ENCODE measurements at places on chromosomes 7 and 10.

DNA sequence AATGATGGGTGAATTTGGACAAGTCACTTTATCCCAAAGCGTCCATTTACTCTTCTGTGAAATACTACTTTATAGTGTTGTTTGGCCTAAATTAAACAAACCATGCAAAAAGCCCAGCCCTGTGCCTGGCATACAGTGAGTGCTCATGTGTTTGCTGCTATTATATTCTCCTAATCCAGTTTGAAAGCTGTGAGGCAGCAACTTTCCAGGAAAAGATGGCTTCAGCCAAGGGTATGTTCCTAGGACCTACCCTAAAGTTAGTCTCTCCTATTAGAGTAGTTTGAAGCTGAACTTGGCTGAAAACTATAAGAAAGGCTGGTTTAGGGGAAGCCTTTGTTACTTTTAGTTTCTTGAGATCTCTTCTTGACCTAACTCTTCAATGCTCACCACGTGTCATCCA lies 19.9 kb downstream of the ACSL5 start:
- DNase-seq: no peak

DNA sequence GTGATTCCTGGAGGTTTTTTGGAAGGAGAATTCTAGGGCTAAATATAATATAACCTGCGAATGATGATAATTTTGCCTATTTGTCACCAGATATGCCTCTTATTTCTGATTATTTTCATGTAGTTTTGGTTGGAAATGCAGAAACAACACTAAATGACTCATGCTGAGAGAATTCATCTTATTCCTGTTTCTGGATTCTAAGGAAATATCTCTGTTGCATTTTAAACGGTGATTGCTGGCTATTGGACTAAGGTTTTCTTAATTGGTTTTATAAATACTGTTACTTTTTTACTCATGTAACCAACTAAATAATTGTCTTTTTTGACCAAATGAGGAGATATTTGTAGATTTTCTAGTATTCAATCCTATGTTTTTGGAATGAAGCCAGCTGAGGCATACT lies 204.9 kb upstream of the NPSR1 start:
- DNase-seq: no peak

DNA sequence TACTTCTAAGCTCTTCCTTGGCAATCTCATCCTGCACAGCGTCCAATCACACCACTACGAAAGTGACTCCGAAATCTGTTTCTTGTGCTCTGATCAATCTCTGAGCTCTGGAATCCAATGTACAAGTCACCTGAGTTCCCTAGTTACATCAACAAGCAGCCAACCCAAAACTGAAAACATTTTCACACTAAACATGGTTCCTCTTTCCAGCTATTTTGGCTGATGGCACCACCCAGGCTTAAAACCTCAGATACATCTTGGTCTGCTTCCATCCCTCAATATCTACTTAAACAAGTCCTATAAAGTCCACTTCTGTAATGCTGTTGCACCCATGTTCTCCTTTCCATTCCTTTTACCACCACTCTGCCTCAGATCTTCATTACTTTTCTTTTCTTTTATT lies 3.6 kb downstream of the BLOC1S2 start:
- no peak for DNase-seq

DNA sequence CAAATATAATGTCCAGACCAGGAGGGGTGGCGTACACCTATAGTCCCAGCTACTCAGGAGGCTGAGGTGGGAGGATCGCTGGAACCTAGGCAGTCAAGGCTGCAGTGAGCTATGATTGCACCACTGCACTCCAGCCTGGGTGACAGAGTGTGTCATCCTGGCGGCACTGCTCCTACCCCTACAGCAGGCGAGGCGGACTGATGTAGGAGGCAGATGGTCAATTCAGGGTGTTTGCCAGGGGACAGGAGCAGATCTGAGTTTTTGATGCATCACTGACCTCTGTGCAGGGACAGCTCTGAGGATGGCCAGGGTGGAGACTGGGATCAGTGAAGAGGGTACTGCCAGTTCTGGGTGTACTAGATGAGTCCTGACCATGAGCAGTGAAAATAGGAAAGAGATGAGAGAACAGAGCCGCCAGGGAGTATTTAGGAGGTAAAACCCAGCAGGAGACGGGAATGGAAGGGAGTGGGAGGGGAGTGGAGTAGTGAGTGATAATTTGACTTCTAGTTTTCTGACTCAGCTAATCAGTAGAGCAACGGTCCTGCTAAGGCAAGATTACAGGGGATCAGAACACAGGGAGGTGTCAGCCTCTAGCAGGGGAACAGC lies 75.3 kb downstream of the HIP1 start:
- DNase-seq: no peak

GRCh38 chr10:86317949-86318725 lies 48.5 kb downstream of the GRID1 start:
- no peak for DNase-seq

- no peak for DNase-seq
Observed at GRCh38 chr7:91127959-91128358, 136.3 kb upstream of the FZD1 start.

DNA sequence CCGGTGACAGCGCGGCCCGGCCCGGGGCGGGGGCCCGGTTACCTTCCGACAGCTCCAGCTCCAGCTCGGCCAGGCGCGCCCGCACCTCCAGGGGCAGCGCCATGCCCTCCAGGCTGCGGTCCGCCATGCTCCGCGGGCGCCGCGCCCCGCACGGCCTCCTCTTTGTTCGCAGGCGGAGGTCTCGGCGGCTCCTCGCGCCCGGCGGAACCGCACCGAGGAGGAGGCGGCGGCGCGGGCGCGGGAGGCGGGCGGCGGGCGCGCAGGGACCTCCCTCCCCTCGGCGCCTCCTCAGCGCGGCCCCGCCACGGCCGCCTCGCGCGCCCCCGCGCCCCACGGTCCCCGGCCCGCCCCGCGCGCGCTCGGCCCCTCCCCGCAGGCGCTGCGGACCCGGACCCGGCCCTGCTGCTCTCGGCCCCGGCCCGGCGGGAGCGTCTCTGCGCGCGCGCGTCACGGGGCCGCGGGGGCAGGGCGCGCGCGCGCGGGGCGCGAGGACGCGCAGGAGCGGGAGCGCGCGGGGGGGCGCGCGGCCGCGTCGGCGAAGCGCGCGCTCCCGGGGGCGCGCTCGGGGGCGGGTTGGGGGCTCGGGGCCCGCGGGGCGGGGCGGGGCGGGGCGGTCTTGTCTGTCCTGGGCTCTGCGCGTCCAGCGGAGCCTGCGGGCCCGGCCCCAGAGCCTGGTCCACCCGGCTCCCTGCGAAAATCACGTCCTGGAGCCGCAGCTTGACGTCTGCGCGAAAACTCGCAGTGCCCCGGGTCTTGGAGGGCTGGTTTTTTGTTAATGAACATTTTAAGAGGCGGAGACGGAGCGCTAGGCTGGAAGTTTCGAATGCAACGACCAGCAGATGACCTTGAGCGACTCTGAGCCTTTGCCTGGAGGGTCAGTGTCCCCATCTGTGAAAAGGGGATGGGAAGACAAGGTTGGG lies at the start of gene DIP2C:
DIP2C (minus strand) TSS at position 217 of the 920 bp plus-strand sequence; CDS start at position 127, 90 bp downstream.
- no peak for DNase-seq

DNA sequence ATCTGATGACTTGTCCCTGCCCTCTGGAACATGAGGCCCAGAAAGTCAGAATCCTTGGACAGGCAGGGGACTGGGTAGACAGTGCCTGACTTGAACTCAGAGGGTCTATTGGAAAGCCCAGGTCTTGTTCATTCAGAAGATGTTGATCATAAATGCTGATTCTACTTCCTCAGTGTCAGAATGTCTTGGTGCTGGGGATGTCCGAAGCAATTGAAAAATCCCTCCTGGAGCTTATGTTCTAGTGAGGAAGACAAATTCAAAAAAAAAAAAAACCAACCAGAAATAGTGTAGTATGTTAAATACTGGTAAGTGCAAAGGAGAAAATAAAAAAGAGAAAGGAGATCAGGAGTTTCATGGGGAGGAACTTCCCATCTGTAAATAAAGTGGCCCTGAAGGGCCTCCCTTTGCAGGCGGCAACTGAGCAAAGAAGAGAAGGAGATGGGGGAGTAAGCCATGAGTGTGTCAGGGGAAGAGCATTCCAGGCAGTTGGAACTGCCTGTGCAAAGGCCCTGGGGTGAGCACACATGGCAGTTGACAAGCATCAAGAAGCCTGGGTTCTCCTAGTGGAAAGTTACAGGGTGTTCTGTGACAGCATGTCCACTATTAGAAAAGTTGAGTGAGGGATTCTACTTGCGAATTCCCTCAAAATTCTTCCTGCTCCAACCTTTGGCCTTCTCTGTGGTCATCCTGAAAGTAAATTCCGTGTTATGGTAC lies 30.7 kb downstream of the TSPAN15 start:
- no peak for DNase-seq

- DNase-seq: no peak
Observed at GRCh38 chr7:151383638-151384351, 26.0 kb downstream of the WDR86 start.

- DNase-seq: no peak
Observed at GRCh38 chr7:123204206-123204835, 4.6 kb upstream of the SLC13A1 start.

GRCh38 chr10:118827053-118827452 lies 72.3 kb upstream of the CACUL1 start:
- DNase-seq: no peak

DNA sequence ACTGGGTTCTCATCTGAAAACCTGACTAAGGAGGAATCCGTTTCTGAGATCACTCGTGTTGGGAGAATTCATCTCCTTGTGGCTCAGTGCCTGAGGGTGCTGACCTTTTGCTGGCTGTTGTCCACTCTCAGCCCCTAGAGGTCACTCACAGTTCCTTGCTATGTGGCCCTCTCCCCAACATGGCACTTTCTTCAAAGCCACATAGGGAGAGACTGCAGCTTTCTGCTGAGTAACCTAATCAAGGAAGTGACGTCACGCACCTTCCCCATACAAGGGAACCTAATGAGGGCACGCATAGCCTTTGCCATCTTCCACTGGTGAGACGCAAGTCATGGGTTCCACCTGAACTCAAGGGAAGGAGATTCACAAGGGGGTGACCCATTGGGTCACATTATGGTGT lies 23.2 kb downstream of the STEAP1B start:
- DNase-seq: no peak

DNA sequence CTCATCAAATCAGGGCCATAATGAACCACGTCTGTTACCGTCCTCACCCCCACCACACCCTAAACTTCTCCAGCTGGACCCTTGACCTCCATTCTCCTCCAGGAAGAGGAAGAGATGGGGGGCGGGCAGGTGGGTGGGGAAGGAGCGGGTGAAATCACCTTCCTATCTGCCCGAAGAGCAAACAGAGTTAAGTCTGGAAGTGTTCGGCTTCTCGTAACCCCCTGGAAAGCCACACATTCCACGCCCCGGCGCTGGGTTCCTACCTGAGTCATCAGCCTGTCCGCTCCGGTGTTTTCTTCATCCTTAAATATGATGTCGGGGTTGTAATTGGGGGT lies 736 bp downstream of the SHH start:
- DNase-seq: no peak

DNA sequence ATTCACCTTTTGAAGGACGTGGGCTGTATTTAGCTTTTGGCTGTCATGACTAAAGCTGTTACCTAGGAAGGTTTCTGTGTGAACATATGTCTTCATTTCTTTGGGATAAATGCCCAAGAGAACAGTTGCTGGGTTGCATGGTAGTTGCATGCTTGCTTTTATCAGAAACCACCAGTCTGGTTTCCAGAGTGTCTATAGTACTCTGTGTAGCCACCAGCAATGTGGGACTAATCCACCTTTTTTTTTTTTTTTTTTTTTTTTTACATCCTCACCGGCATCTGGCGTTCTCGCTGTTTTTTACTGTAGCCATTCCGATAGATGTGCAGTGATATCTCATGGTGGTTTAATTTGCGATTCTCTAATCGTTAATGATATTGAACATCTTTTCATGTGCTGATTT lies 297.8 kb downstream of the SDK1 start:
- DNase-seq: no peak

DNA sequence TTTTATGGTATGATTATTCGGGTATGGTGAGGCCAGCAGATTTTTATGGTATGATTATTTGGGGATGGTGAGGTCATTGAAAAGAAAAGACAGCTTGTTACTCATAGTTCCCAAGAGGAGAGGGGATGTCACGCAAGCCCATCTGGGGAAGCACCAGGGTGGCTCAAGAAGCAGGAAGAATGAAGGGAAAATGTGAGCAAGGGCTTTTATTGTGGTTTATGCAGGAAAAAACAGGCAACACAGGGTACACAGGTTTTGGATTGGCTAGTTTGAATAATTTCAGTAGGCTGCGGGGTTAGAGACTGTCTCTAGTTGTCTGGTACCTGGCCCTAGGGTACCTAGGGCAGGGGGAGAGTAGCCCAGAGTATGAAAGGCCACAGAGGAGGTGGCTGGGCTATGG lies 26.8 kb upstream of the DGKI start:
- DNase-seq: no peak

DNA sequence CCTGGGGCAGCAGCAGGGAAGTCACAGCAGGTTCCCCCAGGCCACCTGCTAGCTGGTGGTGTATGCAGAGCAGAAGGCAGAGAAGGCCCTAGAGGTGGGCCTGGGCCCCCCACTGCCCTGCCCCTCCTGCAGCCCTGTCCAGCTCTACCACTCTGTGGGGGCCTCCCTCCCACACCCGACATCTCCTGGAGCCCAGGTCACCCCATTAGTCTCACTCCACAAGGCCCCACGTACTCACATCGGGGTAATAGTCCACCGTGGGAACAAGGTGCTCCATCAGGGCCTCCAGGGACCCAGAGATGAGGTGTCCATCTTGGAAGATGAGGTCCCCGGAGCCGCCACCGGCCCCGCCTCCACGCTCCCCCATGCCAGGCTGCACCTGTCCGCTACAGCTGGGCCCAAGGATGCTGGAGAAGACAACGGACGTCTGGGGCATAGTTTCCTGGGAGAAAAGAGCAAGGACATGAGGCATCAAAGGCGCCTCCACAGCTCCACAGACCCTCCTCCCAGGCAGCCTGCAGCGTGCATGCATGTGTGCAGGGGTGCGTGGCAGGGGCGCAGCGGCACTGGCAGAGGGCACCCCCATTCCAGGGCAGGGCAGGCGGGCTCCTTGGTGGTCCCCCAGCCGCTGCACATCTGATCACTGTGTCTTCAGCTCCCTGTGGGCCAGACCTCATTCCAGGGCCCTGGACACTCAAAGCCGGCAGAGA lies 61.0 kb downstream of the RASGEF1A start:
- no peak for DNase-seq

DNA sequence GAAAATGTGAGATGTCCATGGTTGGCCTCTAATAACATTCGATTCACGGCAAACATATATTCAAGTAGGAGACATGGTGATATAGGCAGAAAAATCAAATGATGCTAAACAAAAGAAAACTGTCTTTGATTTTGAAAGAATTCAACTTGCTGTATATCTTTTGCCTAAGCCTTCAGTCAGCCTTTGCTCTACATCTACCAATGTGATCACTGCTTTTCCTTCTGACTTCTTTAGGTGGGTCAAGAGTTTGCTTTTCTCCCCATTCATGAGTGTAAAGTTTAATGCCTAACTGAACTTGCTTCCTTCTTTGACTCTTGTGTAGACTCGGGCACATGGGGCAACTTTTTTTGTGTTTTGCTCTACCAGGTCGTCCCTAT lies 417 bp upstream of the HIF1AN start:
- no peak for DNase-seq

- DNase-seq: no peak
Observed at GRCh38 chr7:152521420-152522337, 85.9 kb upstream of the KMT2C start.
